ENCODE measurements at places on chromosomes 1 and 21.
A peak's percentile ranks its signal among the peaks of the same experiment; 100 is the strongest.

GRCh38 chr1:176783309-176783708 lies 320.3 kb downstream of the PAPPA2 start:
- no peak for DNase-seq

DNA sequence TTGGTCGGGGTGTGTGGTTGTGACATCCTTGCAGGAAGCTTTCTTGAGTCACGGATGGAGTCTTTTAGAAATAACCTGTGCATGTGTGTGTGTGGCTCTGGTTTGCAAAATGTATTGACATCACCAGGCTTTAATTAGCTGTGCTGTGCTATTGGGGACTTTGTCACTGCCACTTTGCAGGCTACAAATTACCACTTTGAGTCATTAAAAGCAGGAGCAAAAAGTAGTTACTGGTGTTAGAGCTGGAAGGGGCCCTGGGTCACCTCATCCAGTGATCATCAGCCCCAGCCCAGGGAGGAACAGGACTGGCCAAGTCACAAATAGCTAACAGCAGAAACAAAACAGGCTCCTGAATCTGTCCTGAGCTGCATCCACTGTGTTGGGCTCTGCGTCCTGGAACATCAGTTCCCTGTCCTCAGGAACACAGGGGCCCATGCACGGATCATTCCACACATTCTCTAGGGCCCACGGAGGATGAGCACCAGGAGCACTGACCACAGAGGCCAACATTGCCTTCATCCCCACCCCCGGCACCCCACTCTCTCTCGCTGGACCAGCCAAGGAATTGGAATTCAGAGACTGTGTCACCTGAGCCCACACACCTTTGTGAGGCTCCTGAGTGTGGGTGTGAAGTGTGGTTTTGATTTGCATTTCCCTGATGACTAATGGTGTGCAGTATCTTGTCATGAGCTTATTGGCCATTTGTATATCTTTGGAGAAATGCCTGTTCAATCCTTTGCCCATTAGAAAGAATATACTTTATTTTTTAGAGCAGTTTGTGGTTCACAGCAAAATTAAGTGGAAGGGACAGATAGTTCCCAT lies 280.1 kb upstream of the C1orf174 start:
- no peak for DNase-seq

GRCh38 chr1:155207806-155208540 lies at the start of gene THBS3:
TSS of gene THBS3 (minus strand) at chr1:155207897. CDS start at chr1:155207876, 21 bp downstream.
- peak; percentile 51 for DNase-seq

DNA sequence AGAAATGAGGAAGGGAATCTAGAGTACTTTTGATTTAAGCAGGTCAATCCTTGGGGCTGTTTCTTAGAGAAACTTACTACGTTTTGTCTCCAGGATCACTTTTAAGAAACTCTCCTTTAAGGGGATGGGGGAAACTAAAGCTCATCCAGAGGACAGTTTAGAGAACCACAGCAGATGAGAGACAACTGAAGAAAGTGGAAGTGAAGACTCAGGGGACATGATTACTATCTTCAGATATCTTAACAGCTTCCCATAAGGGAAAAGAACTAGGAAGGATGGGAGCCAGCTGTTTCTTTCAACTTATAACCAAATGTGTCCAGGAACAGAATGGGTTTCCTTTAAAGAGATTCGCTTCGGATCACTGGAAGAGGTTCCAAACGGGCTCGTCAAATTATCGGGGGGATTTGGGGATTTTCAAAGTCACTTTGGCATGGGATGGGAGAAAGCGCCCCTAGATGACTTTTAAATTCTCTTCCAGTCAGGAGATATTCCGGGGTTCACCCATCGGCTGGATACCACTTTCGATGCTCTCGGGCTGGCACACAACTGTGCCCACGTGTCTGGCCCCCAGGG lies 1.2 kb downstream of the SCMH1 start:
- DNase-seq, result no peak

- no peak for DNase-seq
These were observed 14.5 kb upstream of the CDC42 start for GRCh38 chr1:22038036-22038435.

DNA sequence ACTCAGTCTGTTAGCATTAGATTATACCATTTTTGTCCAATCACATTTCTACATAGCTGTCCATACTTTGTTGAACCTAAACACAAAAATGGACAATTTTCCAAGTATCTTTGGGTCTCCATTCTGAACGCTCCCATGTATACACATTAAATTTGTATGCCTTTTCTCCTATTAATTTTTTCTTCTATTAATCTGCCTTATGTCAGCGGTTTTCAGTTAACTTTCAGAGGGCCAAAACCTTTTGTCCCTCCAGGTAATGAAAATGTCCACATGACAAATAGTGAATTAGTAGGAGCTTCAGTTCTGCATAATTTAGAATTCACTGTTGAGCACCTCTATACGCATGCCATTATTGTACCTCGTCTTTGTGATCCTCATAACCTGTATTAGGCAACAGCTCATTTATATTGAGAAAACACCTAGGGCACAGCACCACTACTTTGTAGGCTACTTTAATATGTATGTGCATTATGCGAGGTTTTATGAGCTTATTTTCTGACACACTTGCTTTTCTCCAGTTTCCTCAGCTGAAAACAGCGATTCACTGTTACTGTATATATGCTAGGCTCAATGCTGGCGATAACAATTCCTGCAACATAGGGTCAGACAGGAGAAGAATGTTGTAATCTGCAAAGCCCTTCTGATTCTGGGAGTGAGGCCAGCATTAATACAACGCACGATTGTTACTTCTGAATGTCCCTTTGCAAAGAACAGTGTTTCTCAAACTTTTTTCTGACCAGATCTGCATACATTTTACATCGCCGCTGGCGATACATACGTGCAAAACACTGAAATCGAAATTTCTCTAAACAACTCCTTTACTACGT lies 1.1 kb upstream of the ABCD3 start:
- peak; percentile 36 for DNase-seq

All from DMS79 treated with DMSO at 0.1 percent for 48 hours (cell line).